ENCODE measurements at places on chromosomes 13 and 19.

GRCh38 chr19:40599902-40600569 lies 1.1 kb upstream of the LTBP4 start:
- no peak for ATAC-seq

DNA sequence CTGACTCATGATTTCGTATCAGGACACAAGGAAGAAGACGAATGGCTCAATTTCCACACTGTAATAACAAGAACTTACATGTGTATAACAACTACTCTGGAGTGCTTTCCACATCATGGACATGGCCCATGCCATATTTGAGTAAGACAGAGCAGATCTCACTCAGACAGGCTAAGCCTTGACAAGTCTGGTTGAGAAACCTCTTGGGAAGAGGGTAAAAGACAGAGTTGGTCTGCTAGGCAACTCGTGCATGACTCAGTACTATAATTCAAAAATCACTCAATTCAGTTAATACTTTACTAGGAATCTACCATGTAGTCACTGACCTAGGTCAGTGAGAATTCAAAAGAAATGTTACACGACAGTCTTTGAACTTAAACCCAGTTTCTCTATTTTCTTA lies 5.7 kb upstream of the THSD1 start:
- ATAC-seq, result peak; percentile 51

- ATAC-seq, result no peak
These were observed 414.1 kb upstream of the SLITRK1 start for GRCh38 chr13:84296401-84296800.

DNA sequence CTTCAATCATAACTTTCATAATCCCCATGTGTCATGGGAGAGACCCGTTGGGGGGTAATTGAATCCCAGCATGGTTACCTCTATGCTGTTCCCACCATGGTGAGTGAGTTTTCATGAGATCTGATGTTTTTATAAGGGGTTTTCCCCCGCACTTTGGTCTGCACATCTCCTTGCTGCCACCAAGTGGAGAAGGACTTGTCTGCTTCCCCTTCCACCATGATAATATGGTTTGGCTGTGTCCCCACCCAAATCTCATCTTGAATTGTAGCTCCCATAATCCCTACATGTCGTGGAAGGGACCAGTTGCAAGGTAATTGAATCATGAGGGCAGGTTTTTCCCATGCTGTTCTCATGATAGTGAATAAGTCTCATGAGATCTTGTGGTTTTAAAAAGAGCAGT lies 524.9 kb downstream of the SLITRK5 start:
- ATAC-seq, result no peak

- no peak for ATAC-seq
These were observed 148.9 kb upstream of the GPR12 start for GRCh38 chr13:26909477-26909876.

- ATAC-seq, result no peak
These were observed 30.7 kb downstream of the ZNF844 start for GRCh38 chr19:12095111-12095790.

DNA sequence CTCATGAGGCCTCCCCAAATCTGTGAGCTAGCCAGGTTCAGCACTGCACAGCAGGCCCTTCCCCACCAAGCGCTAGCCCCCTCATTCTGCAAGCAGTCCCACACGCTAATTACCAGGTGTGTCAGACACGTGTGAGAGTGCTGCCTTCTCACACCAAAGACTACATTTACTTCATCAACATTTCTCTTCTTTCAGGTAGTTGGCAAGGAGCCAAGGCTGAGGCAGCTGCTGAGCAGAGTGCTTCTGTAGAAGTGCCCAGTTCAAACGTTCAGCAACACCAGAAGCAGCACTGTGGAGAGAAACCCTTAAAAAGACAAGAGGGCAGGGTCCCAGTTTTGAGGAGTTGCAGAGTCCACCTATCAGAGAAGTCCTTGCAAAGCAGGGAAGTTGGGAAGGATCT lies 6.4 kb downstream of the ZNF773 start:
- no peak for ATAC-seq

DNA sequence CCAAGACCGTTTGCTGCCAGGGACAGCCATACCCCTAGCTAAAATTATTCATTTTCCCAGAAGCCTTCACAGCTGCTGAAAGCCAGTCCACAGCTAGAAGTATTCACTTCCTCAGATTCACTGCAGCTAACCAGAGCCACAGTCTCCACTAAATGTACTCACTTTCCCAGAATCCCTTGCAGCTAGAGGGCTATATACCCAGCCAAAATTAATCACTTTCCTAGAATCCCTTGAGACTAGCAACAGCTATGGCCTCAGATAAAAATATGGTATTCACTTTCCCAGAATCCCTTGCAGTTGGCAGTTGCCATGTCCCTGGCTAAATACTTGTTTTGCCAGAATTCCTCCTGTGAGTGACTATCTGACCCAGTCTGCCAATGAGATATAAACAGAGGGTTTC lies 13.8 kb upstream of the MEIS3 start:
- no peak for ATAC-seq

- no peak for ATAC-seq
These were observed 854 bp downstream of the SIGLEC6 start for GRCh38 chr19:51530616-51531015.

DNA sequence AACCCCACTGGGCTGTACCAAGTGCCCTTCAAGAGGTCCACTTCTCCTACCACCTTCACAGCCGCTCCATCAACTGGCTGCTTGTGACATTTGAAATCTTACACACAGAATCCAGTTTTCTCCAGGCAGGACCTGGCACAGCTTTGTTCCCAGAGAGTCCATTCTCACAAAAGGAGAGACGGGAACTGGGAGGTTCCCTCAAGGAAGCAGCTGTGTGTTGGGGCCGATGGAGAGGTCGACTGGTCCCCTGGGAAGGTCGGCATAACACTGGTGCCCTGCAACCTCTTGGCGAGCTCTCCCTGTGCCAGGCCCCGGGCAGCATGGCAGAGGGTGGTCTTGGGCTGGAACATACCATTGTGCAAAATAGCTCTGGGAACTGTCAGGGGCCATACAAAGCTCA lies 21.5 kb downstream of the ELL start:
- ATAC-seq, result no peak

DNA sequence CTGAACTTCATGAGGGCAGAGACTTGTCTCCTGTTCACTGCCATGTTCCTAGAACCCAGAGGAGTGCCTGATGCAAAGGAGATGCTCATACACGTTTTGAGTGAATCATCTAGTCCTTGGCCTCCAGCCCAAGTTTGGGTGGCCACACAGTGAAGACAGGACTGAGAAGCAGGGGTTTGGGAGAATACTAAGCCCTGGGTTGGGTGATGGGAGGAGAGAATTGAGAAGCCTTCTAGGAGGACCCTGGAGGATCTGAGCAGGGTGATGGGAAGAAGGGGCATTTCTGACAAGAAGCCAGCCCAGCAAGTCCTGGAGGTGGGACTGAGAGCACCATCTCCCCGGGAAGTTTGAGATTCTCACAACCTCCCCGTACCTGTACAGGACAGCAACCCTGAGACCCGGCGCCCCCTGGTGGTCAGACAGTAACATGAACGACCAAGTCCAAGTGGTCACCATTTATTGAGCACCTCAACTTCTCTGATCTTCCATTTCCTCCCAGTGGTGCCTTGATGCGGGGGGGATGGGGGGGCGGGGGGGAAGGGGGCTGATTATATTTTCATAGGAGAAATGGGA lies 11.0 kb downstream of the CTU1 start:
- ATAC-seq, result peak; percentile 79
